ENCODE measurements at places on chromosomes 16 and 17.

DNA sequence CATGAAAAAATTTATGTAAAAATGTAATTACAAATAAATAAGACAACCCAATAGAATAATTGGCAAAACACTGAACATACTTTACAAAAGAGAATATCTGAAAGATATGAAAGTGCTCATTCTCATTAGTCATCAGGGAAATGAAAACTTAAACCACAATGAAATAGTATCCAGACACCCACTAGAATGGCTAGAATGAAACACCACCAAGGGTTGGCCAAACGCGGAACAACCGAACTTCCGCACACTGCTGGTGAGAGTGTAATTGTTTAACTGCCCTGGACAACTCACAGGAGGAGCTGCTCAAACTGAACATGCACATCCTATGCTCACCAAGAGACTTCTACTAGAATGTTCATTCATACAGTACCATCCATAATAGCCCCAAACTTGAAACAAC is 5.8 kb upstream of the ZDHHC7 start:
- no peak for DNase-seq

DNA sequence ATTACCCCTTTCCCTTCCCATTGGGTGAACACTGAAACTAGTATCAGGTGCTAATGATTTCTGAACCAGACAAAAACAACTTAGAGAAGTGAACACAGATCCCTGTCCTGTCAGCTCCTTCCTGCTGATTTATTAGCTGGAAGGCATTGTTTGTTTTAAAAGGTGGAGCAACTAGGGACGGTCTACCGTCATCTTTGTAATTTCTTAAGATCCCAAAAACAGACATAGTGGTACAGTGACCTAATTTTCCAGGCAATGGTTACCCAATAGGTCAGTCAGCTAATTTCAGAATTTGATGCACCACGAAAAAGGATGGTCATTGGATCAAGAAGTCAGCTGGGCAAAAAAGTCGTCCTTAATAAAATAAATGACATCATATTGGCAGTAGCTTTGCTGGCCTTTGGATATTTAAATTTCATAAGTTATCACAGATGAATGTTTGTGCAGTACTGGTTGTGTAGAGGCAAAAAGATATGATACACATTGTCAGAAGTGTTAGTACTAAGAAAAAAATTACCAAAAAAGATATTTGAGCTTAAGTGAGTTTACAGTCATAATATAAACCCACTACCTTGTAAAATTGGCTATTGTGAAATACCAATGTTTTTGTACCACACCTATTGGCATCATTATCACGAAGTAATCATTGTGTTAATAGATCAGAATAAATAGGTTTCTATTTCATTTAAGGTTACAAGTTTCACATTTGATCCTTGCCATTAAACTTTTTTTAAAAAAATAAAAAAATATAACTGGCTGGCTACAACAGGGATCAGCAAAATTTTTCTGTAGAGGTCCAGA is 27.2 kb upstream of the KCNJ16 start:
- DNase-seq = no peak

DNA sequence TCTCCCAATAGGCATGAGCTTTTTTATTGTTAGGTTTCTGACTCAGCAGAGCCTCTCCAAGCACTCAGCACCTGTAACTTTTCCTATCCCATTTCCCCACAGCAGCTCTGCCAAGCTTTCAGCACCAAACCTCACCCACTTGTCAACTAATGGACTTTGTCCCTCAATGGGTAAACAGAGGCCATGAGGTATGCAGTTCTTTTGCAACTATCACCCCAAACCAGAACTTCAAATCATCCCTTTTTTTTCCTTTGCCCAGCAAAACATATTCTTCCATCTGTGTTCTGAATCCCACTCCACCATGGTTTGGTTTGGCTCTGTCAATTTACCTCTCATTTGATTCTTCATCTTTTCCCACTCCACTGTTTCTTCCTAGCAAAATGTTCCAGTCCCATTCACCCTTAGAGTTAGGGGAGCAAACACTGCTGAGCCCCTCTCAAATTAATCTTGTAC is 58.1 kb downstream of the TOX3 start:
- DNase-seq = no peak

DNA sequence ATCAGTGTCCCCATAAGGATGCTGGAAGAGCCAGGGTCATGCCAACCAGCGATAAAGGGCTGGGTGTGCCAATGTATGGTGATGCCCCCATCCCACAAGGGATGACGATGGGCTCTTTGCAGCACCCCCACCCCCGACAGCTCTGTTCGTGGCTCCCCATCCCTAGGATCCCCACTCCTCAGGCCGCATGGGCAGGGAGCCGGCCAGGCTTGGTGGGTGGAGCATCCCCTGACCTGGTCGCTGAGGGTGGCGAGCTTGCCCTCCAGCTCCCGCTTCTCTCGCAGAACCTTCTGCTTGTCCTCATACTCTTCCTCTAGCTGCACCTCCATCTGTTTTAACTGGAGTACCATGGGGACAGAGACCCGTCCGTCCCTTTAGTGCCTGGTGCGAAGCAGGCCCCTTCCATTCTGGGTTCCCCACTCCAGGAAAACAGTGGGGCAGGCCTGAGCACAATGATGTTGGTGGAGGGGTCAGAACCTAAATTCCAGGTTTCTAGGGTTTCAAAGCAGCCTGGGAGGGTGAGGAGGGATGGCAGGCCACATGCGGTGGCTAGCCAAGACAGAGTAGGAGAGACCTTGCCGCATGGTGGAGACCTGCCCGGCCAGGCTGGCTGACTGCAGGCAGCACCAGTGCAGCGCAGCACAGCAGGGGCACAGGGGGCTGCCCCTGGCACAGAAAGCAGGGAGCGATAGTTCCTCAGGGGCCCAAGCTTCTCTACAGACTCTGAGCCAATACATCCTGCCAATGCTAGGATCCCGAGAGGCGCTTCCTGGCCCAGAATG is 50.3 kb downstream of the PIPOX start:
- DNase-seq = no peak

GRCh38 chr17:20092973-20093626 is 83.9 kb downstream of the SPECC1 start:
- DNase-seq = no peak

- no peak for DNase-seq
Measured at GRCh38 chr16:27199736-27200135, 3.6 kb upstream of the KDM8 start.
